ENCODE measurements at places on chromosomes 13 and 19.

- DNase-seq: no peak
Observed at GRCh38 chr19:3248728-3249326, 24.4 kb downstream of the CELF5 start.

DNA sequence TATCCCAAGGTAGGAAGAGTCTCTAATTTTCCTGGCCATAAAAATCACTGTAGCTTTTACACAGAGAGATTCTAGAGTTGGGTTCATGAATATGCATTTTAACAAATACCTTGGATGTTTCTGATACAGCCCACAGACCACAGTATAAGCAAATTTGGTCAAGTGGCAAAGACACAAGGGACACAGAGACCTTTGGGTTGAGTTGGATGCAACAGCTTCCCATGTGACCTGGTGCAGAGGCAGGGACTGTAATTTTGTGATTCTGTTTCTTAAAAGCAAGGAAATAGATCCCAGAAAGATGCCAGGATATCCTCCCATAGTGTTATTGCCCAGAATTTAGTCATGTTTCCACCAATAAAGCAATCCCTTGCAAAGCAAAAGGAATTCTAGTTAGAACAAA lies 27.0 kb downstream of the FPR3 start:
- no peak for DNase-seq

- no peak for DNase-seq
Observed at GRCh38 chr19:48616491-48617056, 1.7 kb upstream of the FAM83E start.

DNA sequence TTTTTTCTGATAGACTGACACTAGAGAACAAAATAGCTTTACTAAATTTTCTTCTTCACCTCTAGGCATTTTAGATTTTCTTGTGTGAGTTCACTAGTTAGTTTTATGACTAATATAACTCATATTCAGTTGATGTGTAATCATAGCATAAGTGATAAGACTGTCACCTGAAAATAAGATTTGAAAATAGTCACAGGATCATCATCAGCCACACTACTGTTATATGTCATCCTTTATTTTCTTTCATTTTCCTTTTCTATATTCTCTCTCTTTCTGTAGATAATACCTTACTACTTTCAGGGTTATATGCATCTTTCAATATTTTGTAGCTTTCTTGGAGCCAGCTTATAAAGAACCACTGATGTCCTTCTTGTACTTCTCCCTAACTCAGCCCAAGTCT lies 292.6 kb downstream of the TDRD3 start:
- no peak for DNase-seq

GRCh38 chr13:75533861-75534260 lies 3.8 kb downstream of the COMMD6 start:
- no peak for DNase-seq

DNA sequence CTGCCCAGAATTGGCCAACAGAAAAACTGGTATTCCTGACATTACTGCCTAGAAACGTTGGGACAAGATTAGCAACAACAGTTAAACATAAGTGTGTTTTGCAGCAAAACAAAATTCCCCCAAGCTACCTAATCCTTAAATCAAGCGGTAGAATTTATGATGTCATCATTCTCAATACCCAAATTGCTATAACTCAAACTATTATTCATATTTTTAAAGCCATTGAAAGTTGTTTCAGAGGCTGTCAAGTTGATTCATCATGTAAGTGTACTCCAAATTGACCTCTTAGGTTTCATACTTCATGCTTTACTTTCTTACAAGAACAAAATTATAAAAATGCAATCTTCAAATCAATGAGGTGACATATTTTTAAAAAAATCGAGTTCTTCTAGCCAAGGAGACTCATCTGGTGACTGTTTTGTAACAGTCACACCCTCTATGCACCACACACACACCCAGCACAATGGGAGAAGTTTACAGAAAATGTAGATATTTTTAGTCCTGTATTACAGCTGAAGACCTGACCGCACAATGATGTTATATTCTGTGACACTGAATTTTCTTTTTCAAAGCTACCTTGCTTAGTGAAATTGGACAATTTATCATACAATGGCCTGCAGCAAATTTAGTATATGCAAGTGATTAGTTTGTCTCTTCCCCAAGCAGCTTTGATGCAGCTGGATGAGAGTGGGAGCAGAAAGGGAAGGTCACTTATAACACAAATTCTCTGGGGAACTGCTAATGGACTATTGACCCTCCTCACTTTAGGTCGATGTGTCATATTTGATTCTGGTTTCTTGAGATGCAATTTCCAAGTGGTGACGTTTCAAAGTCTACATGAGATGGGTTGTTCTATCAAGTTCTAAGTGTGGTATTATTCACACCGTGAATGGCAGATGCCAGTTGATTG lies 345.3 kb upstream of the OBI1 start:
- no peak for DNase-seq

- DNase-seq: no peak
Observed at GRCh38 chr13:69617587-69617986, 490.0 kb upstream of the ATXN8OS start.

- DNase-seq: no peak
Observed at GRCh38 chr19:43311706-43312105, 41.8 kb upstream of the CD177 start.

- no peak for DNase-seq
Observed at GRCh38 chr13:84032116-84032515, 149.8 kb upstream of the SLITRK1 start.

GRCh38 chr19:39746836-39747529 lies 9.2 kb upstream of the CLC start:
- DNase-seq: no peak

GRCh38 chr19:45211751-45212381 lies 33.3 kb downstream of the BLOC1S3 start:
- DNase-seq: no peak

DNA sequence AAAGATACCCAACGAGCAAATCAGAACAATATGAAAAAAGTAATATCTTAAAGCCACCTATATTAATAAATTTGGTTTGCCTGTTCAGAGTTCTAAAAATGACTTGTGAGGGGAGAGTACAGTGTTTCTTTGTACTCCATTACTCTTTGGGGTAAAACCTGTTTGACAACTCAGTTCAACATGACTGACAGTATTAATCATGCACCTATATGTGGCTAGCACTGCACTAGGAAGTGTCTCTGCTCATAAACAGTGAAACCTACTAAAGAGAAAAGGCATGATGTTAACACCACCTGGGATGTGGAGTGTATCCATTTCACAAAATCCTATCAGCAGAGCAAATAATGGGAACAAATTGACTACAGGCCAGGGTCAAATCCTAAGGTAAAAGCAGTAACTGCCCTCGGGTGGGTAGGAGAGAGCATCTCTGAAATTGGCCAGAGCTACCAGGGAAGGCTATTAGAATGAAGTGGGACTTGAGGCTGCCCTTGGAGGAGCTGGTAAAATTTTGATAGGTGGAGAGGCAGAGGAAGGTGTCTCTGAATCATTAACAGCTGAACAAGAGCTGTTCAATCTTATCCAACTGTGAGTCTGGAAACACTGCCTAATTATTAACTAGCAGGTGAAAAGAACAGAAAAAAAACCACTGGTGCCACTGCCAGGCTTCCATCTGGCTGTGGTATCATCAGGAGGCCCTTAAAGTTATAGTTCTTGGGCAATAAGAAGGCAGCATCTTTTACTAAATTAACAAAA lies 365.1 kb downstream of the DNAJC15 start:
- no peak for DNase-seq

GRCh38 chr19:13861714-13862531 lies 15.0 kb upstream of the NANOS3 start:
- DNase-seq: peak; percentile 93

DNA sequence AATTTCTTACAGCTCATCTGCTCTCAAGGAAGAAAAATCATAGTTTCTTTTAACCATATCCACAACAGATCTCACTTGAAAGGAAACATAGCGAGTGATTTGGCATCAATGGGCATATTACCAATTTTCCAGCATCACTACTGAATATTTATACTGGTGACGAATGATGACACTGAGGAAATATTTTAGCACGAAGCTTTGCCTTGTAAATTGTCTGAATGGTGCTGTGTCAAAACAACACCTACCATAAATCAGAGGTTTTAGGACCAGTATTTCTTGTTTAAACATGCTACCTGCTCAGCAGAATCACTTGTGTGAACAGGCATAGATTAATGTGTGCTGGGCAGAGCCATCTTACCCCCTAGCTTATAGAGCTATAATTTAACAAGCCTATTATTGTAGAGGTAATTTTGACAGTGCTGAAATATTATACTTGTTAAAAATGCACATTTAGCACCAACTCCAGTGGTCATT lies 146.8 kb downstream of the ABCC4 start:
- no peak for DNase-seq

DNA sequence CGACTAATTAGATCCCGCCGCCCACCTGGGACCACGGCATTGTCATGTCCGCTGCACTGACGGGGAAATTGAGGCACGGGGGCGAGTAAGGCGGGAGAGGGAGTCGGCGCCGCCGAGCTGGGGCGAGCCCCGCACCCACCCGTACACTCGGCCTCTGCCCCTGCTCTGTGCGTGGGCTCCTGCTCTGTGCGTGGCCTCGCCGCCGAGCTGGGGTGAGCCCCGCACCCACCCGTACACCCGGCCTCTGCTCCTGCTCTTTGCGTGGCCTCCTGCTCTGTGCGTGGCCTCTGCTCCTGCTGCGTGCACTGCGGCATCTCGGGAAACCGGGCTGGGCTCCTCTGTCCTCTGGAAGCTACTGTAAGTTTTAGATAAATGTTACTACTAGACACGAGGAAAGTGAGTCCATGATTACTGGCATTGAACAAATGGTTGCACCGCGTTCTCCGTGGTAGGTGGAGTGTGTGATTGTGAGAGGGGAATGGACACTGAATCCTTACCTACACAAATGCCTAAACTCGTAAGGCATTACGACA lies 826 bp upstream of the C1QTNF9 start:
- no peak for DNase-seq

DNA sequence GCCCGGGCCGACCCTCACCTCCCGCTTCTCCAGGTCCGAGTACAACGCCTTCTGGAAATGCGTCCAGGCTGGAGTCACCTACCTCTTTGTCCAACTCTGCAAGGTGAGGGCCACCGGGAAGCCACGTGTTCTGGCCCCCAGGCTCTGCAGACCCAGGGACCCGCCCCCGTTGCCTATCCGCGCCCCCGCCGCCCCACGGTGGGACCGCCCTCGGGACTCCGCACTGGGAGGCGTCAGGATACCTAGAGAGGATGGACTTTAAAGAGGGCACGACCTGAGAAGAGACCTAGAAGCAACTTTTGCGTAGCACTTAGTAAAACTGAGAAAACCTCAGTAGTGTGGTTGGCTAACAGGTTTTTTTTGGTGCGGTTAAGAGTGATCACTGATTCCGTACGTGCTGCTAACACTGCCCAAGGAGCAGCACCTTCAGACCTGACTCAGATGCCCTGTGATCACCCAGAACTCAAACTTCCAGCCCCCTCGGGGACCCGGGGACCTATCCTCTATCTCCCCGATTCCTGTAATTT lies 492 bp downstream of the TMEM147 start:
- DNase-seq: peak; percentile 87

GRCh38 chr19:35592226-35592625 lies 6.3 kb downstream of the PMIS2 start:
- DNase-seq: peak; percentile 35

- no peak for DNase-seq
Observed at GRCh38 chr13:92255526-92255925, 857.1 kb downstream of the GPC5 start.

GRCh38 chr19:17790059-17790780 lies 4.7 kb upstream of the B3GNT3 start:
- DNase-seq: no peak

Data from activated T-cell treated with anti-CD3 and anti-CD28 coated beads, Interleukin-2, amount 50 U/mL, for 48 hours (primary cell).